Stimulated activated naive CD8-positive, alpha-beta T cell treated with anti-CD3 and anti-CD28 coated beads, Interleukin-15, Interleukin-2, amounts not matched to agents 100 U/mL and 50 U/mL, for 24 hours (primary cell): ENCODE measurements at places on chromosomes 1 and 21.

DNA sequence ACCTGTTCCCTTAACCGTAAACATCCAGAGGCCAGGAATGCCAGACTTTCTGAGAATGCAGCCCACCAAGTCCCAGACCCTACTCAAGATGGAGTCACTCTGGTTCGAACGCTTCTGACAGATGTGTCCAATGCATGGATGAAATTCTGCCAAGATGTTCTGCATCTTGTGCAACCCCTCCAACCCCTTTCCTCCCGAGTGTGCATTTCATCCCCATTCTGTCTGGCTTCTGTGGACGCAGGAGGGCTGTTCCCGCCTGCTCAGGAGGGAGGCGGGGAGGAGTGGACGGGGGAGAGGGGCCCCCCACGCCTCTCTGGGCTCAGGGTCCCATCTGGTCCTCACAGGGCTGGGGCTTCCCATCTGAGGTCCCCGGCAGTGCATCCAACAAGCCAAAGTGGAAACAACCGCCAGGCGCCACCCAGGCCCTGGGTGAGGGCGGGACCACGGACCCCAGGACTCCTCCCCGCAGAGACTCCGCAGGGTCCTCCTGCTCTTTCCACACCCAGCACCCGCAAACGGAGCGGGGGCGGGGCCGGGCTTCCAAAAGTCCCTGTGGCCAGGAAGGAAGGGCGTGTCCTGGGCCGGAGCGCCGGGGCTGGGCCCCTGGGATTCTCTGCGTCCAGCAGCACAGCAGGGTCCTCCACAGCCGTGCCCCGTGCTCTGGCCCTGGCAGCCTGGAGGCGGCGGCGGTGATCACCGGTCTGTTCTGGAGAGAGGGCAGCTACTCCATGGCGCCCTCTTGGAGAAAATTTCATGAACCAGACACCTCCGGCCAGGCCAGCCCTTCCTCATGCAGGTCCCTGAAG lies 27.8 kb upstream of the SUMO3 start:
- peak; percentile 78 for DNase-seq

GRCh38 chr1:225746361-225747179 lies 31.1 kb upstream of the SRP9 start:
- DNase-seq, result no peak

DNA sequence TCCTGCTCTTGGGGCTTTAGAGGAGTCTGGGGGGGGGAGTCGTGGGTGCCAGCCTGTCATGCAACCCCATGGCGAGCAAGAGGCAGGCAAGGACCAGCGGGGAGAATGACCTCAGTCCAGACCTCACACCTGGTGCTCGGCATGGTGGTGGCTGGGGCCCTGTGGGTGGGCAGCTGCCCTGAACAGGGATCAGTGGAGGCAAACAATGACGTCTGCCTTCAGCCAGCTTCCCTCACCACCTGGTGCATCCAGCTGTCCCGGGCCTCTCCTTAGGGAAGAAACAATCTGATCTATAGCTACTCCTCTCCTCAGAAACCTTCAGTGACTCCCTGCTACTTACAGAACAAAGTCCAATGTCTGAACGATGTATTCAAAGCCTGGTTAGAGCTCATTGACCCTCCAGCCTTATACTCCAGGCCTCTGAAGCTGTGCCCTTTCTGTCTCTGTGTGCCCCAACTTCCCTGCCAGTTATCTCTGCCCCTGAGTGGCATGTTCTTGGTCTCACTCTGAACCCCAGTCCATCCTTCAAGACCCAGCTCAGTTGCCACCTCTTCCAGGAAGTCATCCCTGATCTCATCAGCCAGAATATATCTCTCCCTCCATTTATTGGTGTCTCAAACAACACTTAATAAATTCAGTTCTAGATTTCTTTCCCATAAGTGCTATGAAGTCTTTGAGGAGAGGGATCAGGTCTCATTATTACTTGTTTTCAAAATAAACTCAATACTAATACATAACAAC lies 6.6 kb downstream of the PADI2 start:
- DNase-seq, result no peak

- no peak for DNase-seq
Measured at GRCh38 chr1:245651093-245651492, 496.3 kb downstream of the KIF26B start.

- DNase-seq, result no peak
Measured at GRCh38 chr1:115179397-115180079, 90.2 kb upstream of the TSPAN2 start.

GRCh38 chr1:181778640-181779260 lies 282.8 kb downstream of the ZNF648 start:
- no peak for DNase-seq
